ENCODE measurements at places on chromosomes 1 and 21.

DNA sequence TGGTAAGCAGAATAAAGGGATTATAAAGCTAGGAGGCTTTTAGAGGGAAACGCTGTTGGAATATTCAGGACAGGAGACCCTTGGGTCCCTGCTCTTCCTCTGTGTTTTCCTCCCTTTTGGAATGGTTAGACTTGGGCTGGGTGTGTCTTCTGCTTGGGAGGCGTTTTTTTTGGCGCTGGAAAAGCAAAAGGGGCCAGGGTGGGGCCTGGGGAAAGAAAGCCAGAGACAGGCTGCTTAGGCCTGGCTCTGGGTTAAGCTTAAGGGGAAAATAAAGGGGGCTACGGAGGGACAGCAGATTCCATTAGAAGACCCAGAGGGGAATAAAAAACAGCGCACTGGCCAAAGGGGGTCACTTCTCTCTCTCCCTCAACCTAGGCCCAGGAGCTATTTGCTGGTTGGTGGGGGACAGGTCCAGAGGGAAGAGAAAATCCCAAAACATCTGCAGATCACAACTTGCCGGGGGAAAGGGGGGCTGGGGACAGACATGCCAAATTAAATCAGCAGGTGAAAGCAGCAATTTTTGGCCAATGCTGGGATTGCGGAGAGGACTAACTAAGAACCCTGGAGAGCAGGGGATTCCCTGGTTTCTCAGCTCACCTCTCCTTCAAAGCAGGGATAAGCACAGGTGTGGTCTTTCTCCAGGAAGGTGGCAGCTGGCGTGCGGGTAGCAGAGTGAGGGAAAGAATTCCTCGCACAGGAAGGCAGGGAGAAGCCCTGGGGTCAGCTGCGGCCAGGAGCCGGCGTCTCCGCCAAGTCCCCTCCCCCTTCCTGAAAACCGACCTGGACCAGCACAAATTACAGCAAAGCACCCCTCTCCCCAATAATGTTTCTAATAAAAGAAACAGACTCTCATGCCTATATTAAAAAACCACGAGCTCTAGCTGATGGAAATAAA lies 82.2 kb upstream of the AK4 start:
- no peak for DNase-seq

- no peak for DNase-seq
Measured at GRCh38 chr1:226447932-226448665, 40.2 kb upstream of the PARP1 start.

GRCh38 chr21:15204970-15205286 lies 140.1 kb upstream of the NRIP1 start:
- DNase-seq: no peak

DNA sequence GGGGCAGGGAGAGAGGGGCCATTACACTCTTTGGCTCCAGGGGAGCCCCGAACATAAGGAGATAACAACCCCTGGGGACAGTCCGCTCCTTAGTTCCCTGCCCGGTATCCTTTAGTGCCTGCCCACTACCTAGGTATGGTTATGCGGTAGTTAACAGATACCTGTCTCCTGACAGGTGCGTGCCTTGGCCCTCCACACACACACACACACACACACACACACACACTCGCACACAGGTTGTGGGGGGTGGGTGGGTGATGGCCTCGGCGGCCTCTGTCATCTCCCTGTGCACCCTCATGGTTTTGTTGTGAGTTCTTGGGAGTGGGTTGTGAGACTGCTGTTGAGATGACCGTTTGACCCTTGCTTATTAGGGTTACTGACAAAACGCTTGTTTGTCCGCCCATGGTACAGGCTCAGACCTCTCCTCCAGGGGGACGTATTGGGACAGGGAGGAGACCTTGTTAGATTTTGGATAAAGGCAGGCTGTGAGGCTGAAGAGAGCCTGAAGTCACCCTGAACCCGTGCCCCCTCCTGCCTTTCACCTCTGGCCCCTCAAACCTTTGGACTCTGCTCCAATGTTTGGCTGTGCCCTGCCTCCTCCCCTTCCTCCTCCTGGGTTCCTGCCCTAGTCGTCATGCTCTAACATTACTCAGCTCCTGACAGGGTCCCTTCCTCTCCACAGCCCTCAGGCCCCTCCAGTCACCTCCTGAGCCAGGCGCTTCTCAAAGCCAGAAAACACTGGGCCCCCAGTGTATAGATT lies 979 bp downstream of the RASSF5 start:
- DNase-seq: no peak

- DNase-seq: no peak
Measured at GRCh38 chr1:47592296-47593012, 154.6 kb downstream of the FOXD2 start.

DNA sequence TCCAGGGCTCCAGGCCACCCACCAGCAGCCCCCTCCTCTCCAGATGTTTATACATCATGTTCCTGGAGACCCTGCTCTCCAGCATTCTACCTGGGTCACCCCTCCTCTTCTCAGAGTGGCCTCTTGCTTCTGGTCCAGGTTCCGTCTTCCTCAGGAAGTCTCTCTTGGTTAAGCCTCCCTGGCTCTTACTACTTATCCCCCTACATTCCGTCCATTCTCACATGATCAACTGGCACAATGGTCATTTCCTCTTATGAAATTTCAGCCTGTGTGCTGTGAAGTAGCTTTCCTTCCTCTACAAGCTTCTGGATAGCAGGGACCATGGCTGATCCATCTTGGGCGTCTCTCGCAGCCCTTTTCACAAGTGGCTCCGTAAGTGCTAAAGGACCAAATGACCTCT lies 33.9 kb upstream of the ATP2B4 start:
- no peak for DNase-seq

GRCh38 chr1:227731696-227732585 lies 3.2 kb downstream of the JMJD4 start:
- no peak for DNase-seq

DNA sequence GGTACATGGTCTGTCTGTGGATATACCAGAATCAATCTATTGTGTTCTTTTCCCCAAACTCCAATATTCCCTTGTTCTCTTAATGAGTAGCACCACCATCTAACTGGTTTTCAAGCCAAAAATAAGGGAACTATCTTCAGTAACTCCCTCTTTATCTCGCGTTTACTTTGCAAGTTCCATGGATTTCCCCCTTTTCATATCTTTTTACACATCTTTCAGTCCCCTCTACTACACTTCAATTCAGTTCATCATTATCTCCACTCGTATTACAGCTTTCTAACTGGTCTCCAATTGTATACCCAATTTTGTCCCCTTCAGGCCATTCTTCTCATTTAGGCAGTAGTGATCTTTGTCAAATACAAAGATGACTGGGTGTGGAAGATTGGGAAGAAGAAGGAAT lies 4.1 kb upstream of the TMCO1 start:
- DNase-seq: no peak

- peak; percentile 40 for DNase-seq
Measured at GRCh38 chr21:46115441-46116188, 17.7 kb downstream of the COL6A2 start.

GRCh38 chr1:241423541-241424479 lies 66.8 kb upstream of the RGS7 start:
- DNase-seq: no peak

All from SJSA1 (cell line).